ENCODE measurements at places on chromosomes 16 and 17. TPM values are rescaled to one million over a fixed set of nuclear protein-coding genes. Genes with fewer than 3 reads are reported as not detected.

DNA sequence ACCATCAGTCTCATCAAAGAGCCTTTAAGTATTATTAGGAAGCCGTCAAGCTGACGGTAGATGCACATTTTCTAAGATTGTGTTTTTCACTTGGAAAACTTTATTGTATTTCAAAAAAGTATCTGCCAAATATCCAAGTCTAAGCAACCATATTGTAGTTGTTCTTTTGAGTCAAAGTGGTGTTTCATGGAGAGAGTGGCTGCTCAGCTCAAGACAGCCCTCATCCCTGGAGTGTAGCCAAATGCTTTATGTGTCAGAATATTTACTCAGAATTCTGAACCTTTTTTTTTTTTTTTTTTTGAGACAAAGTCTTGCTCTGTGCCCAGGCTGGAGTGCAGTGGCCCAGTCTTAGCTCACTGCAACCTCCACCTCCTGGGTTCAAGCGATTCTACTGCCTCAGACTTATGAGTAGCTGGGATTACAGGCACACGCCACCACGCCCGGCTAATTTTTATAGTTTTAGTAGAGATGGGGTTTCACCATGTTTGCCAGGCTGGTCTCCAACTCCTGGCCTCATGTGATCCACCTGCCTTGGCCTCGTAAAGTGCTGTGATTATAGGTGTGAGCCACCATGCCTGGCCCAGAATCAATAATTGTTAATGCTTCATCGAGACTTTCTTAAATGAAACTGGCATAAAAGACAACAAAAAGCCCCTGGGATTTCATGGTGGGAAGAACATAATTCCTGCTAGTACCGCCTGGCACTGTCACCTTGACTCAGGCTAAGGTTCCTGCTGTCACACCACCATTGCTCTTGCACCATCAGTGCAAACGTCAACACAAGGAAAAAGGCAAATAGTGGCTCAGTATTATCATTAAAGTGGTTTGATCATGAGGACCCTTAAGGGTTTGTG, 45.5 kb downstream of the PRKCA start:
- no peaks in the 10 kb centered on the region for H3K36me3 ChIP-seq
- no peak for DNase-seq
- peaks cover 40% of the 10 kb centered on the region for H3K4me1 ChIP-seq
- H3K27ac ChIP-seq: no peak overlapping the region
- H3K4me3 ChIP-seq: no peak overlapping the region

DNA sequence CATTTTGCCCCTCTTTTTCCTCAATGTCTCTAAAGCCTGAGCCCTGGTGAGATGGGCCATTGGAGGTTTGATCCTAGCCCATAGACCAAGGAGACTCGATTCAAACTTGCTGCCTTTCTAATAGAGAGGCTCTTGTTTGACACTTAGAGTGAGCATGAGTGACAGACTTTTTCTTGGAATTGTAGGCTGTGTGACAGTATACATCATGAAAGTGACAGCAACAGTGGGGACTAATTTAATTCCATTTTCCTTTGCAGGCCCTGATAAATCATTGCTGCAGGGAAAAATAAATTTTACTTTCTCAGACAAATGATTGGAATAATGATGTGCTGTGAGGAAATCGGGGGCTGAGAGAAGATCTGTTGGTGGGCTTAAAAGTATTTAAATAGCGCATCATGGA, 169.0 kb upstream of the NOL11 start:
- no peak overlapping the region for H3K27ac ChIP-seq
- DNase-seq: peak; percentile 1
- no peaks in the 10 kb centered on the region for H3K4me1 ChIP-seq
- no peaks in the 10 kb centered on the region for H3K27me3 ChIP-seq

DNA sequence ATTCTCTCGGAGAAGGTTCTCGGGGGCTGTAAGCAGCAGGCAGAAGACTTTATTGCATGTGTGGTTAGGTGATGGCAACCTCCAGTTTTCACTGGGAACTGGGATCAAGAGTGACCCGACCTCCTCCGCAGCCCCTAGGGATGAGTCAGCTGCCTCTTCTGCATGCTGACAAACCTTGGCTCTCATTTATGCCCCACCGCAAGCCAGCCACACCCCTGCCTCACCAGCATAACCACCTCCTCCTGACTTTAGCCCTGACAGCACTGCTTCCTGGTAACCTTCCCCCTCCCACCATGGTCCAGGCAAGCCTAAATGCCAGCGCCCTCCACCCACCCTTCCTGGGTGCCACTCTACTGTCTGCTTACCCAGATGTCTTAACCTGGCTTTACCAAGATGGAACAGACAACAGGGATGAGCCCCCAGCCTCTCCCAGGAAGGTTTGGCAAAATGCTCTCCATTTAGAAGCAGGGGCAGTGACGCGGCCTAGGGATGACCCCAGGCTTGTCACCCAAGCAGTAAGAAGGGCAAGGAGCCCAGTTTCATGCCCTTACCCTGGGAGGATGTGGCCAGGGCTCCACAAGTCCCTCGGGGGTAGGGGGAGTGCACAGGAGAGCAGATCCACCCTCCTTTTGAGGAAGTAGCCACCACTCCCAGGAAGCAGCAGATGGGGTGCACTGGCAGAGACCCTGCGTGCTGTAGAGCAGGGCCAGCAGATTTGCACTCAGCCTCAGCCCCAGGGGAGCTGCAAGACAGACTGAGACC, 73.5 kb downstream of the GOSR1 start:
- no peaks in the 10 kb centered on the region for H3K36me3 ChIP-seq
- no peaks in the 10 kb centered on the region for H3K4me1 ChIP-seq

DNA sequence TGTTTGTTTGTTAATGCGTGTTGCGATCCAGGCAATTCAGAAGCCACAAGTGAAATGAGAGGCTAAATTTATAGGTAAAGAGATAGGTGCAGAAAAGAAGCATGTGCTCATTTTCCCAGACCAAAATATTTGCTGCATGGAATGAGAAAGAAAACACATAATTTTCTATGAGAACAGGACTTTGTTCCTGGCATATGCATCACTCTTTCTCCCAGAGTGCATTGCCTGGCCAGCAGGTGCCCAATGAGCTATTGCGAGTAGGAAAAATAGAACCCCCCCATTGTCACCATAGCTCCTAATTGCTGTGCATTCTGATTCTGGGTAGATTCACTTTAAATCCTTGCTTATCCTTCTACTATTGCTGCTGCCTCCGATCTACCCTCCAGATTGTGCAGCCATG, 410.4 kb downstream of the PMP22 start:
- no peaks in the 10 kb centered on the region for H3K36me3 ChIP-seq
- no peaks in the 10 kb centered on the region for H3K4me1 ChIP-seq
- no peak overlapping the region for H3K4me3 ChIP-seq
- no peak overlapping the region for H3K27ac ChIP-seq

DNA sequence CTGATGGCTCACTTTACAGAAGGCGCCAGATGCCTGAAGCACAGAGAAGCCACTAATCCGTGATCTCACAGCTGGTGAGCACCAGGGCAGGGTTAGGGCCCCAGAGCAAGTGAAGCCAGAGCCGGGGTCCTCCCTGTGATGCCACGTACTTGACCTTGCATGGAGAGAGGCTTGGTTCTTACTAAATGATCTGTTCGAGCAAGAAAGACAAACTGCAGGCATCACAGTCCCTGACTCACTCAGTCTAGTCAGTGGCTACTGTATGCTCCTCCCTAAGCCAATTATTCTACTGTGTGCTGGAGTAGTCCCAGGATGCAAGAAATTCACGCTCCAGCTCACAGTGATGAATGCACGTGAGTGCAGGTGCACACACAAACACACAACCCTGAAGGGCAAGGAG, 55.4 kb downstream of the SDK2 start:
- no peaks in the 10 kb centered on the region for H3K4me1 ChIP-seq
- H3K27me3 ChIP-seq: no peaks in the 10 kb centered on the region
- H3K4me3 ChIP-seq: no peak overlapping the region
- no peaks in the 10 kb centered on the region for H3K36me3 ChIP-seq
- DNase-seq: no peak

DNA sequence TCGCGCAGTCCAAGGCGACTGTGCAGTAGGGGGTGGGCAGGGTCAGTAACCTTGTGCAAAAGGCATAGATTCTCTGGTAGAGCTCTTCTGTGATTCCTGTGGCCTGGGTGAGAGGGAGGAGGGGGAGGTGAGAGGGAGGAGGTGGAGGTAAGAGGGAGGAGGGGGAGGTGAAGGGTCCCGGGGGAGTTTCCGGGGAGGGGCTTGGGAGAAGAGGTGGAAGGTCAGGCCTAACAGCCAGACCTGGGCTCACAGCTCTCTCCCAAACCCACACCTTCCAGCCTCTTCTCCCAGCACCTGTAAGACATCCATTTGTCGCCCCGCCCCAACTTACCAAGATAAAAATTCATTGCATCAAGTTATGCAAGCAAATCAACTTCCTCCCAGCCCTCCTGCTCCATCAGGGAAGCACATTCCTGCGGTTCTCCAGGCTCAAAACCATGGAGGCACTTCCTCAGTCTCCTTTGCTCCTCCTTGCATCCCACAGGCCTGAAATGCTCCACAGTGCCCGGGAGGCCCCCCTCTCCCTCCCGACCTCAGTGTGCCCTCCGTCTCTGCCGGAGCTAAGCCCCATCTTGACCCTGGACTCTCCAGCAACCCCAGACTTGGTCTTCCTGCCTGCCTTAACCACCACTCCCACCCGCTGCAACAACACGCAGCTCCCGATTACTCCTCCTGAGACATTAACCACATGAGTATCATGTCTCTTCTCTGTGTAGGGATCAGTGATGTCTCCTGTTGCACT, 30.5 kb downstream of the PIK3R6 start:
- H3K4me3 ChIP-seq: no peak overlapping the region
- DNase-seq: peak; percentile 27
- no peaks in the 10 kb centered on the region for H3K4me1 ChIP-seq
- H3K27ac ChIP-seq: no peak overlapping the region
- H3K27me3 ChIP-seq: no peaks in the 10 kb centered on the region
- no peaks in the 10 kb centered on the region for H3K36me3 ChIP-seq

DNA sequence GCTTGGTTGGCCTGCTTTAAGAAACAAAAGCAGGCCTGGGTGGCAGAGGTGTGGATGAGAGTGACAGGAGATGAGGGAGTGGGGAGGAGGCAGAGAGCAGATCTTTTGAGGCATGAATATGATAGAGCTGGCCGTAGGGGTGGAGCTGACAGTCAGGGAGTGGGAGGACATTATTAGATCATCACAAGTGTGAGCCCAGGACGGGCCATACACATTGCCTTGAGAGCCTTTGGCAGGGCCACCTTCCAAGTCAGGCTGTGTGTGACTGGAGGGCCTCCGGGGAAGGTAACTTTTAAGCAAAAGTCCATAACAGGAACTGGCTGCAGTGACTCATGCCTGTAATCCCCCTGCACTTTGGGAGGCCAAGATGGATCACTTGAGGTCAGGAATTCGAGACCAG, 26.3 kb downstream of the GINS3 start:
- no peak for DNase-seq
- H3K36me3 ChIP-seq: no peaks in the 10 kb centered on the region
- H3K4me1 ChIP-seq: no peaks in the 10 kb centered on the region

DNA sequence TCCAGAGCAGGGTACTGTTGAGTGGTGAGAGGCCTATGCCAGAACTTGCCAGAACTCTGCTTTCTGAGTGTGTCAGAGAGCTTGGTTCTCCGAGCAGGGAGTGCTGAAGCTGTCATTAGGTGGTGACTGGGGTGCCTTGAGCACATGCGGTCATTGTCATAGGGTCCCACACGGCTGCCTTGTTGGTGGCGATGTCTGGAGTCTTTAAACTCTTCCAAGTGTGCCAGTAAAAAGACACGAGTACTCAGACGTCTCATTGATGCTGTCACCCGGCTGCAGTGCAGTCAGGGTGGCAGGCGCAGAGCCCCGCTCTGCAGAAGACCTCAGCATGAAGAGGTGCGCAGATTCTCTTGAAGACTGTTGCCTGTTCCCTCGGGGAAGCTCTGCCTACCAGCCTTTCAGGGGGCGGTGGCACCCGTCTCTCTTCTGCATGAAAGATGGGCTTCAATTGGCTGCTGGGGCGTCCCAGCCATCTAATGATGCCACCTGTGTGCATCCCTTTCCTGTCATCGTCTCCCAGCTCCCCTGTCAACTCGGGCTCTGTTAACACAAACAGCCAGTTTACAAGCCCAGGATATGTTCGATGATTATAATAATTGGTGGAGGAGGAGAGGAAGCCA, 58.3 kb downstream of the NKD1 start:
- H3K36me3 ChIP-seq: no peaks in the 10 kb centered on the region
- no peak overlapping the region for H3K4me3 ChIP-seq
- H3K27ac ChIP-seq: no peak overlapping the region
- DNase-seq: no peak

GRCh38 chr17:49472527-49472926, 22.6 kb upstream of the NGFR start:
- no peak overlapping the region for H3K4me3 ChIP-seq
- H3K4me1 ChIP-seq: no peaks in the 10 kb centered on the region
- no peaks in the 10 kb centered on the region for H3K27me3 ChIP-seq
- DNase-seq: no peak
- H3K36me3 ChIP-seq: no peaks in the 10 kb centered on the region

- DNase-seq: no peak
- no peaks in the 10 kb centered on the region for H3K27me3 ChIP-seq
- no peaks in the 10 kb centered on the region for H3K36me3 ChIP-seq
- no peak overlapping the region for H3K4me3 ChIP-seq
- no peaks in the 10 kb centered on the region for H3K4me1 ChIP-seq
These were observed 602.5 kb upstream of the SALL1 start for GRCh38 chr16:51753467-51754127.

DNA sequence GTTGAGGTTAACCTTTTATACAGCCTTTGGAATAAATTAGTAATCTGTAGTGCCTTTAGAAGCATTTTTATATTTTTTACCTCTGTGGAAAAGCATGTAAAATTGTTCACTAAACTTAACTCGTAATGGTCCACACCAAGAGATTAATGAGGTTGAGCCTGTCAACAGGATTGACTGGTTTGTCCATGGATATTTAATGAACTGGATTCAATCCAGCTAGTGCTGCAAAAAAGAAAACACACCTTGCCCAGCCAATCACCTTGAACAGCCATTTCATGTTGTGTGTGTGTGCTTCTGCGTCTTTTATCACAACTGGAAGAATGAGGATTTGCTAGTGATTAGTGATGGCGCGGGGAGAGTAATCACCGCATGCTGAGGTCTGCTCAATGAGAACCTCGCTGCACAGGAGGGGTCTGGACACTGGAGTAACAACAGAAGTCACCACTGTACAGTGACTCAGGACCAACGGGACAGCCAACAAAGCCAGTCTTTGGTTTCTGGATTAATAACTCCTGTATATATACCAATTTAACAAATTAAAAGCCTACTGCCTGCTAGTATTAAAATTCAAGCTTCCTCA, 33.7 kb downstream of the LITAFD start:
- H3K4me1 ChIP-seq: no peaks in the 10 kb centered on the region
- H3K4me3 ChIP-seq: no peak overlapping the region
- no peak overlapping the region for H3K27ac ChIP-seq

GRCh38 chr17:74922172-74922571, 883 bp downstream of the USH1G start:
- no peak overlapping the region for H3K27ac ChIP-seq
- DNase-seq: no peak
- H3K4me3 ChIP-seq: no peak overlapping the region
- peaks cover 12% of the 10 kb centered on the region for H3K4me1 ChIP-seq
- H3K27me3 ChIP-seq: no peaks in the 10 kb centered on the region

- no peak overlapping the region for H3K4me3 ChIP-seq
- no peaks in the 10 kb centered on the region for H3K36me3 ChIP-seq
- no peak overlapping the region for H3K27ac ChIP-seq
- H3K27me3 ChIP-seq: no peaks in the 10 kb centered on the region
- H3K4me1 ChIP-seq: no peaks in the 10 kb centered on the region
These were observed 7.6 kb upstream of the BEAN1 start for GRCh38 chr16:66419527-66419926.

- no peaks in the 10 kb centered on the region for H3K27me3 ChIP-seq
- H3K4me3 ChIP-seq: no peak overlapping the region
- H3K27ac ChIP-seq: no peak overlapping the region
These were observed 25.3 kb upstream of the CORO6 start for GRCh38 chr17:29648005-29648404.

CD19 gene
- total RNA-seq: not detected

RGS11 gene
- 0.40 TPM for total RNA-seq

ARL6IP1 gene
- 151 TPM for total RNA-seq

GCGR gene
- 49.9 TPM for total RNA-seq

DHRS7C gene
- total RNA-seq: not detected

MRPS23 gene
- total RNA-seq: 14.3 TPM
